ENCODE measurements at places on chromosomes 3 and 15.

DNA sequence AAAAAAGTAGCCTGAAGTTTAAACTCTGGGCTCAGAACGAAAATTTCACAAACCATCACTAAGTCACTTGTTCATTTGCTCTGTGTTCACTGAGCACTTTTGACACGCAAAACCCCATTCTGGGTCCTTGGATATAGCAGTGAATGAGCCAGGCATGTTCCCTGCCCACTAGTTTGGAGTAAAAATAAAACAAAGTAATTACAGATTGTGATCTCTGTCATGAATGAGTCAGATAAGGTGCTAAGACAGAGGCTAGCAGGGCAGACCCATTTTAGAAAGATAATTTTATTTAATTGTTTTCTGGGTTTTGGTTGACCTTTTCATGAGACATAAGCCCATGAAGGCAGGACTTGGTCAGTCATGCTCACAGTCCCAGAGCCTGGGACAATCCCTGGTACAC lies 84.1 kb upstream of the ARHGEF3 start:
- no peak for DNase-seq

DNA sequence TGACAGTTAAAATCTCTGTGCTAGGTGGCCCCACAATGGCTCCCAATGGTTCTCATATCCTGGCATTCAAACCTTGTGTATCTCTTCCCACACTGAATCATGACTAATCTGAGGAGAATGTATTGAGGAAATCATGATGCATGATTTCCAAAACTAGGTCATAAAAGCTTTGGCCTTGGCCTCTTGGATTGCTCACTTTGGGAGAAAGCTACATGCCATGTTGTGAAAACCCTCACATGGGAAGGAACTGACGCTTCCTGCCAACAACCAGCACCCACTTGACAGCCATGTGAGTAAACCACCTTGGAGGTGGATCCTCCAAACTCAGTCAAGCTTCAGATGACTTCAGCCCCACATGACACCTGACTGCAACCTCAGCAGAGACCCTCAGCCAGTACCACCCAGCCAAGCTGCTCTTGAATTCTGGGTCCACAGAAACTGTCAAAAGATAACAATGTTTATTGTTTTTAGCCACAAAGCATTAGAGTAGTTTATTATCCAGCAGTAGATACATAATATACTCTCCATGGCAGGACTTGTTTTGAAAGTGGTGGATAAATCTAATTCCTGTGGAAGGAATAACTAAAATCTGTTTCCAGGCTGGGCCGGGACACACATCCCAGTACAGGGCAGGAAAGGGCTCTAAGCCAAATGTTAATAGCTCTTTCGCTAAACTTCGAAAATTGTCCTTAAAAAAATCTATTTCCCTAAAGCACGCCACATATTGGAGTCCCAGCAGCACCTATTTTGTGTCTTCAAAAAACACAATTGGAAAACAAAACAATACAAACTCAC lies 1.0 kb upstream of the ZNF620 start:
- peak; percentile 82 for DNase-seq

DNA sequence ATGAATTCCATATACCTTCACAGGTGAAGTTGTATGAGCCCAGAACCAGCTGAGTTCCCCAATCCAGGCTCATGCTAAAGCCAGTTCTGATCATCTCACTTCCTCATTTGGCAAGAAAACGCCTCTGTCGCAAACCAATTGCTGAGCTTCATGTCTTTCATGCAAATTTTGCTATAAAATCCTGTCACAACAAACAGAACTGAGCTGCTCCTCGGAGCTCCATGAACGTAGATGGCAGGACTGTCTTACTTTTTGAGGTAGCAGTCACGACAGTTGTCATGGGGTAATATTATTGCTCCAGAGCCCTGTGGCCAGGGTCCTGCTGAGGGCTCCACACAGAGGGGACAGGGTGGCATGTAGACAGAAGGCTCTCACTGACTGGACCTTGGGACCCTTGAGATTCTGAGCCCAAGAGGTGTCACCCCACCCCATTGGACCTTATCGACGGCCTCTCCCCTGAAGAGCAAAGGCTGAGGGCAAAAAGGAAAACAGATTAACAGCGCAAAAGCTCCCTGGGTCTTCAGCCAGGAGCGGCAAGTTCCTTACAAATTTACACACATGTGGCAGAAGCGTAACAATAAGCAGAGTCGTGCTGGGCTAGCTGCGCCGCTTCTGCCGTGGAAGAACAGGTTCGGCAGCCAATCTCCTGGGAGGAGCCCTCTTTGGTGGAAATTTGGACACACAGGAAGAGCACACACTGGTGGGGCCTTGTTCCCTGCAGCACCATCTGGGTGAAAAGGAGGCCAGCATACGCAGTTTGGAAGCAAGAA lies 249.2 kb downstream of the OPA1 start:
- DNase-seq, result no peak

- DNase-seq, result no peak
Measured at GRCh38 chr3:73927203-73927570, 302.4 kb upstream of the PDZRN3 start.

DNA sequence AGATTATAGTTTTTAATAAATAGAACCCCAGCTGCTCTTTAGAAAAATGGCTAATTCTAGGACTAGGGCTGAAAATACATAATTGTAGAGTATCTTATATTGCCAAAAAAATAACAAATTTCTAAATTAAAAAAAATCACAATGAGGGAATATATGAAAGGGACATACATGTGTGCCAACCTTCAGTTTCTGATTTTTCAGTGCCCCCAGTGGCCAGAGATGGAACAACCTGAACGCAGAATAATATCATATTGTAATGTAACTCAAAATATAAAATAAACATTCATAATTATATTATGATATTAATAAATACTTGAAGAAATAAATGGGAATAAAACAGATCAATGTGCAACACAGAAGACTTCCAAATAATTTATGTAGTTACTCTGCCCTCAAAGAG lies 460.5 kb downstream of the ZNF385D start:
- DNase-seq, result no peak

DNA sequence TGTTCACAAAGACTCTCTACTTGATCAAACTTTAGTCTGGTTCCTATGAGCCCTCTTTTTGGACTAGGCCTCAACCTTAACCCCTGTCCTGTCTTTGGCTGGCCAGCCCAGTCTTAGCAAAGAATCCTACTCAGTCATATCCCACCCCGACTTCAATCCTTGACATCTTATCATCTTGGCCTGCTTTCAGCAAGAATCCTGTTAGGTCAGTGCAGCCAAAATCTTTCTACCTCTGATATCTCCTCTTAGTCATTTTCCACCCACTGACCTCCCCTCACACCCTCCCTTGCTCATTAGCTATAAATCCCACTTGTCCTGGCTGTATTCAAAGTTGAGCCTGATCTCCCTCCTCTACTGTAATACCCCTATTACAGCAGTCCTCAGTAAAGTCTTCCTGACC lies 286.1 kb downstream of the MAGI1 start:
- DNase-seq, result no peak

DNA sequence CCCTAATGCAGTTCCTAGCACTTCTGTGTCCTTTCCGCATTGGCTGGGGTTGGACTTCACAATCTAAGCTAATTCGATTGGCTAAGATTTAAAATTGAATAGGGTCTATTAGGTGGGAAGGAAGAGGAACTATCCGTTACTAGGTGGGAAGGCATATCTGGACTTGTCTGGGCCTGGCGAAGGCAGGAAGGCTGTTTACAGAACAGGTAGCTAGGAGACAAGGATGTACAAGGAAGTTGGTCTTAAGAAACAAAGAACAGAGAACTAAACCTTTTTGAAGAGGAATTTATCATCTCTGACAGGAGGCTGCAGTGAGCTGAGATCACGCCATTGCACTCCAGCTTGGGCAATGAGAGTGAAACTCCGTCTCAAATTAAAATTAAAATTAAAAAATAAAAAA lies 17.3 kb upstream of the ATG7 start:
- no peak for DNase-seq

DNA sequence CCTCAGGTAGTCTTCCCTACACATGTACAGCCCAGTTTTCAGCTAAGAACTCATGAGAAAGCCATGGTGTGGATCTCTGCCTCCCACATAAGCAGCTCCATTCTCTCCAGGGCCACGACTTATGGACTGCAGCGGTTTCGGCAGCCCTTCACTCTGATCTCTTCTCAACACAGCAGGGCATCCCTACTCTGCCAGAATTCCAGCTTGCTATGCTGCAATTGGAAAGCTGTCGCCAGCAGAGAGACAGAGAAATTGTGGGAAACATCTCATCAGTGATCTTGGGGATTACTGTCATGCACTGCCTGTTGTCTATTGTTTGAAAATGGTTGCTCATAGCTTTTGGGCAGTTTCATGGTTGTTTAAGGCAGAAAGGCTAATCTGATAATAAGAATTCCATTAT lies 11.9 kb upstream of the BLM start:
- no peak for DNase-seq

- DNase-seq, result no peak
Measured at GRCh38 chr3:79473993-79474392, 293.8 kb downstream of the ROBO1 start.

DNA sequence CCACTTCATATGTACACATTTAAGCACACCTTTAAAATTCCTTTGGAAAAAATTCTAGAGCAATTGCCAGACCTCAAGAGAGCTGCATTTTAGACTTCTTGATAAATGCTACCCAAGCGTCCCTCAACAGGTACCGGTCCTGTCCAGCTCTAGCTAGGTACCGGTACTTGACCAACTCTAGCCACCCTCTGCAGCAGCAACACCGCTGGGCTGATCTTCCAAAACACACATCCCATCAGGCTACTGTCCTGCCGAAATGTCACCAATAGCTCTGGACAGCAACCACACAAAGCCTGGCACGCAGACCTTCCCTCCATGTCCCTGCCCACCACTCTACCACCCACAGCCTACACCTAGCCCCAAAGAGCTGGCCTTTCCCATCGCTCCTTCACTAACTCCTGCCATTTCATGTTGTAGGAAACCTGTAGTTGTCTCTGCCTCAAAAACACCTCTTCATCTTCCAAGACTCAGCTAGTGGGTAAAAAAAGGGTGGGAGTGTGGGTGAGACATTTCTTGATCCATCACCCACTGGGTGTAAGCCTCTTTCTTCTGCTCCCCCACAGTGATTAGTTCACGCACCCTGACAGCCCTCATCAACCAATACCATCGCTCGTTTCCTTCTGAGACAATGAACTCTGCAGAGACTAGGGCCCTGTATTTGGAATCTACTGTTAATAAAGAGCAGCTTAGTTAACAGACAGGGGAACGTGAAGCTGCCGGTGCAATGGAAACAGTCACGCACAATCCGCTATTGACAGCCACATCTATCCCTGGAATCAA lies 6.8 kb downstream of the CHSY1 start:
- DNase-seq, result no peak

DNA sequence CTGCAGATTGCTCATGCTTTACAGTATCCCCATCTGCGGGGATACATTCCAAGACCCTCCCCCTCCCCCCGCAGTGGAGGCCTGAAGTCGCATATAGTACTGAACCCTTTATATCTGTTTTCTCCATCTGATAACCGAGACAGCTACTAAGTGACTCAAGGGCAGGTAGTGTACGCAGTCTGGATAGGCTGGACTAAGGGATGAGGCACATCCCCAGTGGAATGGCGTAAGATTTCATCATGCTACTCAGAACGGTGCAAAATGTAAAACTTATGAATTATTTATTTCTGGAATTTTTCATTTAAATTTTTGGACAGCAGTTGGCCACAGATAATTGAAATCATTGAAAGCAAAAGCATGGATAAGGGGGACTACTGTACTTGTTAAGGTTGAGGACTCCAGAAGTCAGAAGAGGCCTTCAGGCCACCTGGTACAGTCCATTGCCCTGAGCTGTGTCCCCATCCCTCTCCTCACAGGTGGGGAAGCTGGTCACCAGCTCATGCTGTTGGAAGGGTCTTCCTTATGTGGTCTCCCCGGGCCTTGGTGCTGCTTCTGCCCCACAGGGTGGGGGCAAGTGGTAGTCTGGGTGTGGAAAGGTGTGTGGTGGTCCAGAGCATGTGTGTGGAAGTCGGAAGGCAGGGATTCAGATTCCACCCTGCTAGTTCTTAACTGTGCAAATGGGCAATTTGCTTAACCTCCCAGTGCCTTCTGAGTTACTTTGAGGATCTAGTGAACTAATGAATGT lies 72.0 kb downstream of the HCN4 start:
- no peak for DNase-seq

DNA sequence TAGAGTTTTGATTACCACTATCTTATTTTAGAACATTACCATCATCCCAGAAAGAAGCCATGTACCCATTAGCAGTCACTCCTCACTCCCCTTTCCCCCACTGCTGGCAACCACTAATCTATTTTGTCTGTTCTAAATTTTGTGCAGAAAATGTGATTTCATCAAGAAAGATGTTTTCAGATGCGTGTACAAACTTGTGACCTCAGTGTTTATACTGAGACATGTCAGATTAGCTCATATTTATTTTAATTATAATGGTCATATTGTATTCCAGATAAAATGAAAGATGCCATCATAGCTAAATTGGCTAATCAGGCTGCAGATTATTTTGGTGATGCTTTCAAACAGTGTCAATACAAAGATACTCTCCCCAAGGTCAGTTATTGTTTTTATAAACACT lies 27.8 kb downstream of the PDCD6IP start:
- no peak for DNase-seq

GRCh38 chr3:150223558-150223957 lies 184.5 kb upstream of the TSC22D2 start:
- no peak for DNase-seq

GRCh38 chr15:52567871-52568600 lies 794 bp downstream of the ARPP19 start:
- DNase-seq, result no peak

DNA sequence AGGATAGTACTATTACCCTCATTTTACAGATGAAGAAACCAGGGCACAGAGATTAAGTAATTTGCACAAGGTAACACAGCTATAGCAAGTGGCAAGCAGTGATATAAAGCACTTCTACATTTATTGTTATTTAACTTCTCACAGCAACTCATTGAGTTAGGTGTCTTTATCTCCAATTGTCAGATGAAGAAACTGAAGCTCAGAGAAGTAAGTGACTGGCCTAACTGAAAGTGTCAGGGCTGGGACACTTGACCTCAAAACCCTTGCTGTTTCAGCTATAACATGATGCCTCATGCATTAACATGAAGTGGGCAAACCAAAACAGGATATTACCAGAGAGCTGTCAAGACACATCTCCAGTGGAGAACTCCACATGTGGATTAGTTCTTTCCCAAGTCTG lies 65.8 kb upstream of the LEKR1 start:
- DNase-seq, result no peak

DNA sequence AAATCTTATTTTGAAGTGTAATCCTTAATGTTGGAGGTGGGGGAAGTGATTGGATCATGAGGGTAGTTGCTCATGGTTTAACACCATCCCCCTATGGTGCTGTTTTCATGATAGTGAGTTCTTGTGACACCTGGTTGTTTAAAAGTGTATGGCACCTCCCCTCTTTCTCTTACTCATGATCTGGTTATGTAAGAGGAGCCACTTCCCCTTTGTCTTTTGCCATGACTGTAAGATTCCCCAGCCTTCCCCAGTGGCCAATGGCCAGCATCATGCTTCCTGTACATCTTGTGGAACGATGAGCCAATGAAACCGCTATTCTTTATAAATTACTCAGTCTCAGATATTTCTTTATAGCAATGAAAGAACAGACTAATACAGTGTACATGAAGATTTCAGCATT lies 39.8 kb upstream of the GMNC start:
- DNase-seq, result no peak

Data from astrocyte of the hippocampus (primary cell).